IMR-90 (cell line): ENCODE measurements at places on chromosomes 7 and 10. TPM values are rescaled to one million over a fixed set of nuclear protein-coding genes. Genes with fewer than 3 reads are reported as not detected.

Gene TDRD1
- not detected in 2 replicates for polyA plus RNA-seq

Gene CPEB3
- polyA plus RNA-seq: 0.26 and 0.36 TPM in 2 replicates

Gene MRLN
- polyA plus RNA-seq: not detected in 2 replicates

Gene CPXM2
- polyA plus RNA-seq: not detected in 2 replicates

Gene HGF
- 14.4 and 16.8 TPM in 2 replicates for polyA plus RNA-seq

Gene BMPER
- 4.6 and 6.2 TPM in 2 replicates for polyA plus RNA-seq

Gene ARHGEF5
- 0.10 and 0.19 TPM in 2 replicates for polyA plus RNA-seq

Gene TRPV6
- 0.03 TPM in 1 of 2 replicates, not detected in the other for polyA plus RNA-seq

Gene AGBL3
- 0.16 and 0.65 TPM in 2 replicates for polyA plus RNA-seq

Gene VSTM2A
- not detected in 2 replicates for polyA plus RNA-seq

GRCh38 chr10:90738885-90739284 is 119.0 kb downstream of the HTR7 start:
- DNase-seq: peak; percentile 8

DNA sequence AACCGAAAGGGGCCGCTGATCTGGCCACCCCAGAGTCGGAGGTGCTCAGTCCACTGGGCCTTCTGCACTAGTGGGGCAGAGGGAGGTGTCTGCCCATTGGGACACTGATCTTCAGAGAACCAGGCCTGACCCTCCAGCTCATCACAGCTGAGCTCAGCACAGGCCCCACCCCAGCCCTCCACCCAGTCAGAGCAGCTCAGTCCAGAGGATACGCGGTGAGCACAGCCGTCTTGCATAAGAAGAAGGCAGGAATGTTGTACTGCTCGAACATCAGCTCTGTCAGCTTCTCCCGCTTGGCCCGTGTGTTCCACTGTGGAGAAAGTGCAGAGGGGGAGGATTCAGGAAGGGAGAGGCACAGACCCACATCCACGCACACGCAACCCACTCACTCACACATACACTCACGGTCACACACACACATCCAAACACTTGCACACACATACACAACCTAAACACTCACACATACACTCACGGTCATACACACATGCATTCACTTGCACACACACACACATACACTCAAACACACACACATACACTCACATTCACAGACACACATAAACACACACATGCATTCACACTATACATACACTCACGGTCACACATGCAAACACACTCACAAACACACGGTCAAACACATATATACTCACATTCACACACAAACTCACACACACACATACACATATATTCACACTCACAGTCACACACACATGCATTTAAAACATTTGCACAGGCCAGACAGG is 6.3 kb downstream of the ACTL6B start:
- DNase-seq: no peak

- peak; percentile 90 for DNase-seq
Observed at GRCh38 chr7:102828286-102828685, 79.5 kb downstream of the FAM185A start.

- DNase-seq: no peak
Observed at GRCh38 chr10:126011995-126012394, 115.6 kb downstream of the FANK1 start.

GRCh38 chr7:129213828-129214227 is 11.0 kb upstream of the AHCYL2 start:
- DNase-seq: no peak

DNA sequence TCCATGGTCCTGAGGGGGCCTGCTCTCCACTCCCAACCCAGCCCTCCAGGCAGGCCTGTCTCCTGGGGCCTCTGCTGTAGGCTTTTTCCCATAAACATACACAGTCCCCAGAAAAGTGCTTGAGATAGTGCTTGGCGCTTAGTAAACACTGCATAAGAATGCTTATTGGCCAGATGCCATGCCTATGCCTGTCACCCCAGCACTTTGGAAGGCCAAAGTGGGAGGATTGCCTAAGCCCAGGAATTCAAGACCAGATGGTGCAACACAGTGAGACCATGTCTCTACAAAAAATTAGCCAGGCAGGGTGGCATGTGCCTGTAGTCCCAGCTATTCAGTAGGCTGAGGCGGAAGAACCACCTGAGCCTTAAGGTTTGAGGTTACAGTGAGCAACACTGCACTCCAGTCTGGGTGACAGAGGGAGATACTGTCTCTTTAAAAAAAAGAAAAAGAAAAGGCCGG is 24.6 kb upstream of the ASL start:
- peak; percentile 94 for DNase-seq

GRCh38 chr10:84341983-84342382 is 13.6 kb downstream of the CCSER2 start:
- DNase-seq: no peak

DNA sequence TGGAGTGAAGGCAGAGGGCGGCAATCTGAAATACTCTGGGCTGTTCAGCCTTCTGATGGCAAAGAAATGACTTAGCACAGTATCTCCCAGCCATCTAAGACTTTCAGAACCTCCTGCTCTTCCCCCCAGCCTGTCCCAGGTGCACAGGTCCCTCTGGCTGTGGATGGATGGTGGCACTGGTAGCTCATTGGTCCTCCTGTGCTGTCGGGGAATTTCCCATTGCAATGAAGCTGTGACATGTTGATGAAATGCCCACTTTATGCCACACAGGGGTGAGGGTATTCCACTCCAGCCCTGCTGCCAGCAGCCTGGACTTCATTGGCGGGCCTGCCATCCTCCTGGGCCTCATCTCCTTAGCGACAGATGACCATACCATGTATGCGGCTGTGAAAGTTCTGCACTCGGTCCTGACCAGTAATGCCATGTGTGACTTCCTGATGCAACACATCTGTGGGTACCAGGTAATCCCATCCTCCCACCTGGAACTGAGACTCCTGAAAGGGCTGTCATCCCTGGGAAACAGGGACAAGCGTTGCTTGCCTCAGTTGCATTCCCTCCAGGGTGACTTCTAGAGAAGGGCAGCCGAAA is 105.9 kb downstream of the WDFY4 start:
- no peak for DNase-seq

DNA sequence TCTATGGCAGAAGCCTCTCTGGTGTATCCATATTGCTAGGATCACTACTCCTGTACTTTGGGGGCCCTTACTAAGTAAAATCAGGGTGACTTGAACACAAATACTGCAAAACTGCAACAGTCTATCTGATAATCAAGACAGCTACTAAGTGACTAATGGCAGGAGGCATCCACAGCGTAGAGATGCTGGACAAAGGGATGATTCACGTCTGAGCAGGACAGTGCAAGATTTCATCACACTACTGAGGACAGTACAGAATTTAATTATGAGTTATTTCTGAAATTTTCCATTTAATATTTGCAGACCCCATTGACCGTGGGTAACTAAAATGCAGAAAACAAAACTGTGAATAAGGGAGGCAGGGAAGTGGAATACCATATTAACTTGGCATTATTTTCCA is 10.4 kb downstream of the CUL2 start:
- DNase-seq: peak; percentile 89

DNA sequence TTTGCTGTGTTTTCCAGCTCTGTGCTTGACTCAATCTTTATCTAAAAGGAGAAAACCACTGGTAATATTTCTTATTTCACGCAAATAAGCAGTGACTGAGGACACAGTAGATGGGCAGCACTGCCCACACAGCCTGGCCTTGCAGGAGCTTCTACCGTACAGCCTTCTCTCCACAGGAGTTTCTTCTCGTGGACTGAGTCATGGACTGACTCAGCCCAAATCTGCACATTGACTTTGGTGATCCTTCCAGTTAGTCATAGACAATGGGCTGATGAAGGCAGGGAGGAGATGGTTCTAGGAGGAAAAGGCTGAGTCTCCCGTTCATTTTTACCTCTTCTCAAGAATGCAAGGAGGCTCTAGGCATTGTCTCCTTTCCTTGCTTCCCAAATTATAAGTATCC is 200.7 kb downstream of the RAPGEF5 start:
- DNase-seq: peak; percentile 68

DNA sequence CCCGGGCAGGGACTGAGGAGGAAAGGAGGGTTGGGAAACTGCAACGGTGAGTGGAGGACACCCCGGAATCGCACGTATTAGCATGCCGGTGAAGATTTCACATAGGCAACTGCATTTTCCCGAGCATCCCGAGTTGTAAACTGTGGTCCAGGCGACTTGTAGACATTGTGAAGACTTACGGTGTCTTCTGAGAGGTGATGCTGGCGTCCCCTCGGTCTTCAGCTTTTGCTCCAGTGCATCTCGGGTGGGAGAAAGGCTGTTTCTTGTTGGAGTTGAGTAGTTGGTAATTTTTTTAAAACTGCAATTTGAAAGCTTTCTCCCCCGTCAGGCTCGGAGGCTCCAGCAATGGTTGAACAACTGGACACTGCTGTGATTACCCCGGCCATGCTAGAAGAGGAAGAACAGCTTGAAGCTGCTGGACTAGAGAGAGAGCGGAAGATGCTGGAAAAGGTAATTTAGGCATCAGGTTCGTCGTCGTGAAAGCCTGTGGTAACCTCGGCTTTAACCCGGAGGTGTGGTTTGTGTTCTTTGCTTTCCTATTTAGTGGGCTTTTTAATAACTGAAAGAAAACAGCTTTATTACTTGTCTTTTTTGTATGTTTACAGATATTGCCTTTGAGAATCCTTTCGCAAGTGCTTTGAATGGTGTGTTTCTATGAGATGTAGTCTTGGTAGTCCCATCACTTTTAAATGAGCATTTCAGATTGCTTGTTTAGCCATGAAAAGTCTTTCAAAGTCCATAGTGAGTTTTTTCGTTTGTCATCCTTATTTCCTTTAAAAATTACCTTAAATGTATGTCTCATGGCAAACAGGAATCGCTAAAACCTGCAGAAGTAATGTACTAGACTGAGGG is 687 bp downstream of the HELLS start:
- peak; percentile 16 for DNase-seq

DNA sequence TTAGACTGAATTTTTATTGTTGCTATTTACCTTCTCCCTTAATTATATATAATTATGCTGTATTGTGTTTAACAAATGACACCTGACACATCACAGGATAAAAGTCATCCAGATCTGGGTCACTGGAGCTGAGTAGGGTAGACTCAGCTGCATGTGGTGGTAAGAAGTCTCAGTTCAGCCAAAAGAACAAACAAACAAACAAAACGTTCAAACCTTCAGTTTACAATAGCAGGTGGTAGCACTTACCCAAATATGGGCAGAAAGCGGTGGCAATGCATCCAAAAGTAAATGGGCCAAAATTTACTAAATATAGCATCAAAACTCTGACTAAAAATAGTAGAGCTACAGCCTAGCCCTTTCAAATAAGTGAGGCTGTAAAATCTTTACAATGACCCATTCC is 42.2 kb downstream of the ZWINT start:
- no peak for DNase-seq

- no peak for DNase-seq
Observed at GRCh38 chr10:4467481-4467880, 358.5 kb upstream of the AKR1E2 start.

DNA sequence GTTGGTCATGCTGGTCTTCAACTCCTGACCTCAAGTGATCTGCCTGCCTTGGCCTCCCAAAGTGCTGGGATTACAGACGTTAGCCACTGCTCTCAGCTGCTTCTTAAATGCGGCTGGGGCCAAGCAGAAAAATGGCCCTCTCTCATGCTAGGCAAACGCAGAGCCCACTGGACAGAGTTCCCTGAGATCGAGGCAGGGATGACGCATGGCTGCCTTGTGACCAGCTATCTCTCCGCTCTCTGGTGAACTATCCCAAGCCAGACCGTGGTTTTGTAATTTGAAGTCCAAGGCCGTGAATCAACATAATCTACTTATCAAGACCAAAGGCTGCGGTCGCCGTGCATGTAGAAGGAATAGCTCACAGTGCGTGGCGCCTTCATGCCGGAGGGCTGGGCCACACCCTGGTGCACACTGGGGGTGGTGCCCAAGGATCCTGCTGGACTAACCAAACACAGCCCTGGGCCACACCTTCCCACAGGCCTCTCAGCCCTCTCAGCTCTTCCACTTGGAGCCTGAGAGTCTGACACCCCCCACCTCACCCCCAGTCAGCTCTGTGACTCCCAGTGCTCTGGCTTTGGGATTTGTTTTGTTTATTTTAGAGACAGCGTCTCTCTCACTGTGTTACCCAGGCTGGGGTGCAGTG is 88.1 kb upstream of the CUX1 start:
- DNase-seq: peak; percentile 97
